ENCODE measurements at places on chromosomes 1 and 21.

DNA sequence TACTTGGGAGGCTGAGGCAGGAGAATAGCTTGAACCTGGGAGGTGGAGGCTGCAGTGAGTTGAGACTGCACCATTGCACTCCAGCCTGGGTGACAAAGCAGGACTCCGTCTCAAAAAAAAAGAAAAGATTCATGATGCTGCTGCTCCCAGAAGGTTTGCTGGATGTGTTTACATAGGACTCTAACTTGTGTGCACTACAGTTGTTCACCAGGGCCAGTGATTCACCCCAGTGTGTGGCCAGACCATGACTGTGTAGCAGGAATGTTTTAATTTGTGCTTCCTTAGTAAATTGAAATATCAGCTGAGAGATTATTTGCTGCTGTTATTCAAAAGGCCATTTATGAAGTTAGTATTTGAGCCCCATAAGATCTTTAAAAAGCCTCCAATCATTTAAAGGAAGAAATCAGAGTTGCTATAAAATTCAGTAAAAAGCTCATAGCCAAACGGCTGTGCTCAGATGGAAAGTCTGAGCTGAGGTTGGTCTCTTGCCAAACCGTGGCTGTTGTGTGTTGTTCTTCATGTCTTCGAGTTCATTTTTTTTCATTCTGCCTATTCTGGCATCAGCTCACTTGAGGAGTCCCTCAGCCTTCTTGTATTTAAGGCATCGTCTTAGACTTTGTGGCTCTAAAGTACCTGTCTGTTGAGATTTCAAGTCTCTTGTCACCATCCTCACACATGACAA lies 18.1 kb upstream of the PGD start:
- no peak for DNase-seq

DNA sequence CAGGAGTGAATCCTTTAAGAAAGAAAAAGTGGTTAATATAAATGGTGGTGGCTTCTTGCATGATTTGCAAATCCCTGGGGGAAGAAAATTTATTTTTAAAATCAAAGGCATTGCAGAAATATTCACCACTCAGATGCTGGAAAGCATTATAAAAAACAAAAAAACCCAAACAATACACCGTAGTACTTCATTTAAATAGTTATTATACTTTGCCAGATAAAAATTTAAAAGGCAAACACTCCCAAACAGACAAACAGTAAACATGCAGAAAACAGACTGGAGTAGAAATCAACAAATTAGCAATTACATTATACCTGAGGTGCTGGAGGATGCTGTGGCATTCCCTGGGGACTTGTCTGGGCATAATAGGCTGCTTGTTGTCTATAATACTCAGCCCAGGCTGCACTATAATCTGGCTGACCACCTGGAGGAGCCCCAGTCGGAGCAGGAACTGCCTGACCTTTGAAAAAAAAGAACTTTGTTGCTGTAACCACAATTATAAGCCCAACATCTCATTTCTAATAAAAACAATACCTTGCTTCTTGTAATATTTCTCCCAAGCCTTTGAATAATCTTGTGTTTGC lies 29.9 kb downstream of the FUBP1 start:
- DNase-seq = no peak

DNA sequence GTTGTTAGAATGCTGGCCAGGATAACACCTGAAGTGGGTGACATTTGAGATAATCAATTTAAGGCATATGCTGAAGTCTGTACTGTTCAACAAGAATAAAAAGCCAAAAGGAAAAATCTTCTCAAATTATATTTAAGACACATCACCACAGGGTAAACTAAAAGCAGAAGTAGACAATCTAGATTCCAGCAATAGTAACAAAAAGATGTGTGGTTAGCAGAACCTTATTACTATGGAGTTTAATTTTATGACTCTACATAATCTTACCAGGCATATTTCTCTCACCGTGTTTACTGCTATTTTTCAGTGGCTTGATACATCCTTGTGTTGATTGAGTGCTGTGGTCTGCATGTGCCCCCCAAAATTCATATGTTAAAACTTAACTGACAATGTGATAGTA lies 300.4 kb upstream of the ZP4 start:
- DNase-seq = no peak

- no peak for DNase-seq
Observed at GRCh38 chr1:21469581-21469980, 29.6 kb downstream of the NBPF3 start.

- DNase-seq = no peak
Observed at GRCh38 chr1:54968551-54968950, 11.9 kb upstream of the TMEM61 start.

DNA sequence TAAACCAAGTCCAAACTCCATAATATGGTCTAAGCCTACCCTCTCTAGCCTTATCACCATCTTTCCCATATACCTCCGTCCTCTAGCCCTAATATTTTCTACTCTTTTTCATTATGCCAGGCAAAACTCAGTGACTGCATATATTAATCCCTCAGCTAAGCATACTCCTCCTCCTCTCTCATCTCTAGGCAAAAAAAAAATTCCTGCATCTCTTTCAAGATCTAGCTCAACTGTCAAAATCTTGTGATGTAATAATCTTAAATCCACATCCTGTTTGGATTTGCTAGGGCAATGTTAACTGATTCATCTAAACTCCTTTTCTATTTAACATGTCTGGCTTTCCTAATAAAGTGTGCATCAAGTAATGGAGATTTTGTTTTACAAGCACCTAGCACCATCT lies 20.4 kb downstream of the PRPF38A start:
- DNase-seq = no peak

DNA sequence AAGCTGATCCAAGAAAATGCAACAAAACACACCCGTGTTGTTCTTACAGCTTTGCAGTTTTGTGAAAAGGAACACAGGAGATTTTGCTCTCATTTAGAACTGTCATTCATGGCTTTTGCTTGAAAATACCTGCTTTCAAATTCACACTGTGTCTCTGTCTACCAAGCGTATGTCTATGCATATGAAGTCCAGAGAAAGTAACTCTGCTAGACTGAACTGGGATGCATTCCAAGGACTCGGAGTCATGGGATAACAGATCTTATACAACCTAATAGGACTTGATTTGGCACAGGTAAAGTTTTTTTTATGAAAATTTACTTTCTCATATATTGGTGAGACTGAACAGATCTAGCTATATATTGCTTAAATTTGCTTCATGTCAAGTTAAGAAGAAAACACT lies 102.4 kb downstream of the PTGER3 start:
- no peak for DNase-seq

GRCh38 chr1:158255656-158256055 lies 1.4 kb downstream of the CD1A start:
- no peak for DNase-seq

GRCh38 chr1:49048188-49048587 lies 271.5 kb upstream of the BEND5 start:
- no peak for DNase-seq

DNA sequence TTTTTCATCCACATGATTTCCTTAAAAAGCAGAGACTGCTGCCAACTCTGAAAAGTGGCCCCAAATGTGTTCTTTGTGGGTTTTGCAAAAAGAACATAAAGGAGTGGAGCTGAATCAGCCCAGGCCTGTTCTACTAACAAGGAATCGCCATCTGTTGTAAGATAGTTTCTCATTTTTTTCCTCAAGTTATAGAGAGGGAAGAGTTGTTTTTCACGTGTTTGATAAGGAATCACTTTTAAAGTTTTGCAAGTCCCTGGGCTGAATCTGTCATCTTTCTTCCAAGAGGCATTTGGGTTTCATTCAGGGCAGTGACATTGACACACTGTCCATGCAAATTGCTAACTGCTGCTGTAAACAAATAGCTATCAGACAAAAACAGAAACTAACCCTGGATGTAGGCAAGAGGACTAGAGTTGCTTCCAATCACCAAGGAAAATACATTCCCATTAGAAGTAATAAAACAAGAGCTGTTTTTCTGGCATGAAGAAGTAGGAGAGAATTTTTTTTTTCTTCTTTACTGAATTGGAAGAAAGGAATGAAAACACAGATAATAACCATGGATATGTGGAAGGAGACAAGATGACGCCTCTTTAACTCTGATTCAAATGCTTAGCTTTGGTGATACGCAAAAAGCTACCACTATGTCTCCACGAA lies 58.8 kb upstream of the TBX15 start:
- DNase-seq = no peak

GRCh38 chr1:14940285-14940870 lies 213.2 kb upstream of the TMEM51 start:
- no peak for DNase-seq

DNA sequence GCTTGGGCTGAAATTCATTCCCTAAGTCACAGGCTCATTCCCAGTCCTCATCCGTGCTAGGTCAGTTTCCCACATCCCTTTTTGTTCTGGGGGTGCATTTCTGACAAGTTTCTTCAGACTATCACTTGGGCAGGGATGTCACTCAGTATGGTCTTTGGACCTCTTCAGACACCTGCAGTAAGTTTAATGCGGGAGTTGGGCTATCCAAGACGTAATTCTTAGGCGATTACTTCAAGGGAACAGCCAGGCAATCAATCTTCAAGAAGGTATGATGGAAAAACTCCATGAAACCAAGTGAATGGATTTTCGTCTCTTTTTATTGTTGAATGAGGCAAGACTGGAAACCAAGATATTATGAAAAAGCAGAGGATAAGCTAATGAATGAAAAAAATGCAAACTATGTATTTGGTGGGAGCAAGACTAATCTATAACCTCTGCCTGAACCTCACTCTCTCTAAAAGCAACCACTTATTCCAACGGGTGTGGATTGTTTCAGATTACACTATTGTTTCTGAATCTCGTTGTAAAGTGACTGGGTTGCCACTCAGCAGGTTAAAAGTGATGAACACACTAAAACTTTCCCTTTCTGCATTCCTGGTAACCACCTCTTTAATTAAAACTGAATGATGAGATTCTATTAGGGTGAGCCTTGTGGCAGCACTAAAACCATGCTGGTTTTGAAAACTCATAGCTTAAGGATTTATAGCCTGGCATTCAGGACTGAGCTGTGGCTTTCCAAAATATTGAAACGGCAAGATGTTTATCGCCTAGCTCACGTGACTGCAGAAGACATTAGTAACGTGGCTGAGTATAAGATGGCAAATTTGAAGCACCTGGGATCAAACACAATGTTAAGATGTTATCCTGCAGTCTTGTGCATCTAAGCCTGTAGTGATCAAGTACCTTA lies 1.1 kb downstream of the RASAL2 start:
- DNase-seq = no peak

- no peak for DNase-seq
Observed at GRCh38 chr1:232643251-232643650, 13.3 kb upstream of the SIPA1L2 start.

GRCh38 chr1:59359325-59359724 lies 62.4 kb downstream of the FGGY start:
- DNase-seq = no peak

DNA sequence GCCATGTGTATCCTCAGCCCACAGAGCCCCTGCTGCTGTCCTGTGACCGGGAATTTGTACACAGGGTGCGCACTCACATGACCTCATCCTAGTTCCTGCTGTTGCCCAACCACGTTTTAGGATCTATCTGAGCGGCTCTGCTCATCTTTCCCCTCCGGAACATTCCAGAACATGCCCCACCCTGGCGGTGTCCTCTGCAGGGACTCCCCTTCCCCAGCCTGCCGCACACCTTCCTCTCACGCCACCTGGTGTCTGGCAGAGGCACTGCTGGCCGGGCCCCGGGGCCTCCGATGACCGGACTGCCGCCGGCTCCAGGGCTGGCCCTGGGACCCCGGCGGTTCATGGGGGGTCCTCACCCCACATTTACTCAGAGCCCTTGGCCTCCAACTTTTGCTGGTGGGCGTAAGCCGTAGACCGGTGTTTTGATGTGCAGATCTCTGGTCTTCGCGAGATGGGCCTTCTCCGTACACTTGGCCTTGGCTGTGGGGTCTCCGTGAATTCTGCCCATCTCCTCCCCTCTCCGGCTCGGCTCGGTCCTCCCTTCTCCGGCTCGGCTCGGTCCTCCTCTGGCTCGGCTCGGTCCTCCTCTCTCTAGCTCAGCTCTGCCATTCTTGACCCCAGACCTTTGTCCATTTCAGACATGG lies 29.5 kb downstream of the ARHGEF16 start:
- no peak for DNase-seq

DNA sequence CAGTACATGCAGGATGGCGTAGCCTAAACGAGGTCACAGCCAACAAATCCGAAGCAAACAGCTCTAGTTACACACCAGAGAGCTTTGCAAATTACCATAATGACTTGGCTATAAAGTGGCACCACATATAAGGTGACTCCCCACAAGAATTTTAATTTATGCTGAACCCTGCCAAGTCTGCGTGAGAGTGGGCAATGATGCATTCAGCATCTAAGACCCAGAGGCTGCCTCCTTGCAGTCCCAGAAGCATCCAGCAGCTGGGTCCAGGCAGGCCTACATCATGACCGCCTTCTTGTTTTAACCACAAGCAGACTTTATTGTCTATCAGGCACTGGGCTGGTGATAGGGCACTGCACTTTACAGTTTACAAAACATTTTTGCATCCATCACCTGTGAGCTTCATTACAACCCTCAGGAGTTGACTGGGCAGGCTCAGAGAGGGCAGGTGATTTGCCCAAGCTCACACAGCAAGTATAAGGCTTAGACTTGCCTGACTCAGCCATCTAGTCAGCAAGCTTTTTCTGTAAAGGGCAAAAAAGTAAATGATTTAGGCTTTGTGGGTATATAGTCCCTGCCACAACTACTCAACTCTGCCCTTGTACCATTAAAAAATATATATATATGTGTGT lies 134.6 kb downstream of the GLIS1 start:
- no peak for DNase-seq

DNA sequence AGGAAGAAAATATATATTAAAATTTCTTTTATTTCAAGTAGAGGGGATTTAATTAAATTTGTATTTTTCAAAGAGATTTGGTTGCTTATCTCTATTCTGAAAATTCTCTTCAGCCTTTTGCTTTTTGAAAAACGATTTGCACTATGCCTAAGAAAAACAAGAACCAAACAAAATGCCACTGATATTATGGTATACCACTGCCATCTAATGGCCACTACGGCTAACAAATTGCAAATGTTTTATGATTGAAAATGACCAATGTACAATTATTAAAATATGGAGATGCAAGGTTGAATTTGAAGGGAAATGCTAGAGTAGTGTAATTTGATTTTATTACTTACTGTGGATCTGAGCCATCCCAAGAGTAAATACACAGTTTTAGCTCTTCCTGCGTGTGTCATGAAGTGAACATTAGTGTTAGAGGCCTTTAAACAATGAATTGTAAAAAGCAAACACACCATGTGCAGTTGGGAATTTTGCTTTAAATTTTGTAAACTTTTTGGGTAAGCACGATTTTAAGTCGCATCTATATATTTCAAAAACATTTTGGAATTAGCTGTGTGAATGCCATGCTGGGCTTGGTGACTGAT lies 137.4 kb upstream of the USP25 start:
- no peak for DNase-seq

GRCh38 chr1:236773919-236774318 lies 21.2 kb upstream of the MTR start:
- no peak for DNase-seq

DNA sequence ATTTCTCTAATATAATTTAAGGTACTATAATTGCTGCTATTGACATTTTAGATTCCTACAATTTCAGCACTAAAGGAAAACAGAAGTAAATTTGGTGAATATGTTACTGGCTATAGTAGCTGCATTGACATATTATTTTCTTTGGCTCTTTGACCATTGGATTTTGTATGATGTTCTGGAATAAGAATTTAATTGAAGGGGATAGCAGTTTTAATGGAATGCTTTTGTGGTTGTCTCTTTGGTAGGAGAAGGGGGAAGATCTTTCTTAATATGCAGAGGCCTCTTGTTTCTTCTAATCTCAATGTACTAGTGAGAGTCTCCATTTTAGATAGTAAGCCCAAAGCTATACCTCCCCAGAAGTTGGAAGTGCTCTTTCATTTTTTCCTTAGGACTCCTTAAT lies 6.9 kb downstream of the DTL start:
- DNase-seq = no peak

- DNase-seq = no peak
Observed at GRCh38 chr1:199422206-199422605, 605.3 kb upstream of the NR5A2 start.

- DNase-seq = no peak
Observed at GRCh38 chr1:169568497-169568896, 17.8 kb downstream of the F5 start.
